ENCODE measurements at places on chromosomes 12 and 14.

- no peak for DNase-seq
Observed at GRCh38 chr12:99383258-99383657, 264.3 kb upstream of the GARIN6 start.

- no peak for DNase-seq
Observed at GRCh38 chr14:96965885-96966595, 168.9 kb downstream of the VRK1 start.

GRCh38 chr14:51962711-51963110, 26.6 kb upstream of the RTRAF start:
- DNase-seq = no peak

DNA sequence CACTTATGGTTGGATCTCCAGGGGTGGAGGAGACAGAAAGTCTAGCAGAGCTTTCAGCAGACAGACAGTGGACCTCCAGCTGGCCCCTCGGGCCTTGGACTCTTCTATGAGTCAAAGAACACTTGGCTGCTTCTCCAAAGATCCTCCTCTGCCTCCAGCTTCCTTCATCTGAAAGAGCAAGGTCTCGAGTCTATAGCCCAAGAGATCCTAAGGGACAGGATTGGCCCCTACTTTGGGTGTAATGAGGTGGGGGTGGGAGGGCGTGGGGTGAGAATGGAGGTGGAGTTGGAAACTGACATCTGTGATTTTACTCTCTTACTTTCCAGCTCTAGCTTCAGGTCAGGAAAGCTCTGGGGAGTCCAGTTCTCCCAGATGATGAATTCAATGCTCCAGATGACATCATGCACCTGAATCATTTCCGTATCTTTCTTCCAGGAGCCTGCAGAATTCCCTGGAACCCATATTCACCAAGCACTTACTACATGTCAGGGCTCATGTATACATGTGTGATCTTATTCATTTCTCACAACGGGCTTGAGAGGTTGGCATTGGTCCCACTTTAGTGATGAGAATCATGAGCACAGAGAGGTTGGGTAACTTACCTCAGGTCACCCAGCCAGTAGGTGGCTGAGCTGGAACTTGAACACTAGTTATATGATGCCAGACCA, 10.2 kb upstream of the PGF start:
- DNase-seq = no peak

DNA sequence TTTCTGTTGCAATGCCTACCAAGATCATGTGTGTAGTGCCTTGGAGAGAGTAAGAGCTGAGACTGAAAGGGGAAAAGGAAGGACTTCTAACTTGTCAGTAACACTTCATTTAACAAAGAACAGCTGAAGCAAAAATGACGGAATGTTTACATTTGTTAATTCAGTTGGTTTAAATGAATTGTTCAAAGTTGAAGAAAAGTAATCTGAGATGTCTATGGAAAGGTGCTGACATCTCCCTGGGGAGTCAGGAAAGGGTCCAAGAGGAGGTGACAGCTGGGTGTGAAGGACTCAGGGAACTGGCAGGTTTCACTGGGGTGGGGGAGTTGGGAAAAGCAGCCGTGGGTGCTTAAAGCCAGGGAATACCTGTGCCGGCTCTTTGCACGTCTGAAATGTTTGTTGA, 7.9 kb downstream of the TMEM63C start:
- no peak for DNase-seq

- DNase-seq = no peak
Observed at GRCh38 chr12:75852143-75852542, 179.4 kb downstream of the PHLDA1 start.

DNA sequence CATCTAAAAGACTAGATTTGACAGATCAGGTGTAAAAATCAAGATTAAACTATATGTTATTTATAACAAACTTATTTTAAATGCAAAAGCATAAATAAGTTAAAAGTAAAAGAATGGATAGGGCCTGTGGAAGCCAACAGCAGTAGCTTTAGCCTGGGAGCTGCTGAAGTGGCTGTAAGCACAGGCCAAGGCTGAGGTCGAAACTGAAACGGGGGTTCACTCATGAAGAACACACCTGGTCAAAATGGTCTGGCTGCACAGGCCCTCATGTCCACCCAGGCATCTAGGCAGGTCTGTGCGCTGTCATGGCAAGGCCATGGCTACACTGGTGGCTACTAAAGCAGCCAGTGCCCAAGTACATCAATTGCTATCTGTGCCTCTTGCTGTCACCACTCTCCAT, 23.1 kb downstream of the CATSPERB start:
- DNase-seq = no peak

- DNase-seq = no peak
Observed at GRCh38 chr14:103206836-103207387, 83.7 kb downstream of the TNFAIP2 start.

DNA sequence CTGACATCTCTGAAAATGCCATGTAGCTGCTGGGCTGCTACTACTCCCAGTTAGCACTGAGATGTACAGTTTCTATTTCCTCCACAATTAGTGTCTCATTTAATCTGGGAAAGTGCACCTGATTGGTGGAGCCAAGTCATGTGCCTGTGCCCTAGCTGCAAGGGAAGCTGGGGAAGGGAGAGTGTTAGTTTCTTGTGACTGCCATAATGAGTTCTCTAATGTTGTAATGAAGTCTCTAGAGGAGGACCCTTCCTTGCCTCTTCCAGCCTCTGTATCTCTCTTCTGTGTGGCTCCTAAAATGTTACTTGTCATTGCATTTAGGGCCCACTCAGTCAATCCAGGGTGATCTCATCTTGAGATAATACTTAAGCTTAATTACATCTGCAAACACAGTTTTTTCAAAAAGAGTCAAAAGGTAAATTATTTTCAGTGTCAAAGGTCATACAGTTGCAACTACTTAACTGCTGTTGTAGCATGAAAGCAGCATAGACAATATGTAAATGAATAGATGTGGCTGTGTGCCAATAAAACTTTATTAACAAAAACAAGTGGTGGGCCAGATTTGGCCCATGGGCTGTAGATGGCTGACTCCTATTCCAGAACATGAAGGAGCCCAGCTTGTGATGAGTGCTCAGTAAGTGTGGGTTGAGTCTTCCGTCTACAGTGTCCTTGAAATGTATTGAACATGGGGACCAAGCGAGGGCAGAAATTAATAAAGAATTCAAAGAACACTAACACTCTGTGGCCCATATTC, 137.2 kb upstream of the MAP1LC3B2 start:
- no peak for DNase-seq

GRCh38 chr14:102481791-102482238, 27.8 kb downstream of the ANKRD9 start:
- no peak for DNase-seq

- no peak for DNase-seq
Observed at GRCh38 chr12:81296556-81297305, 218.9 kb downstream of the ACSS3 start.

- no peak for DNase-seq
Observed at GRCh38 chr12:3045494-3045893, 31.7 kb upstream of the TSPAN9 start.

GRCh38 chr14:75132382-75133086, 5.7 kb upstream of the NEK9 start:
- no peak for DNase-seq

DNA sequence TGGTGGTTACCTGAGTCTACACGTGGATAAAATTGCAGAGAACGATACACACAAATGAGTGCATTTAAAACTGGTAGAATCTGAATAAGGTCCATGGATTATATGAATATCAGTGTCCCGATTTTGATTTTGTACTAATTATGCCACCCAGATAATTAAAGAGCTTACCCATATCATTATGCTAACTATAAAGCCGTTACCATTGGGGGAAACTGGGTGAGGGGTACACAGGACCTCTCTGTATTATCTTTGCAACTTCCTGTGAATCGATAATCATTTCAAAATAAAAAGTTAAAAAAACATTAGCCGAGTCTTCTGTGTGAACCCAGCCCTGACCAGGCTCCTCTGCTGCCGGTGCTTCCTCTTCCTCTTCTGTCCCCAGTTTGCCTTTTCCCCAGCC, 107.1 kb downstream of the SMOC1 start:
- DNase-seq = no peak

DNA sequence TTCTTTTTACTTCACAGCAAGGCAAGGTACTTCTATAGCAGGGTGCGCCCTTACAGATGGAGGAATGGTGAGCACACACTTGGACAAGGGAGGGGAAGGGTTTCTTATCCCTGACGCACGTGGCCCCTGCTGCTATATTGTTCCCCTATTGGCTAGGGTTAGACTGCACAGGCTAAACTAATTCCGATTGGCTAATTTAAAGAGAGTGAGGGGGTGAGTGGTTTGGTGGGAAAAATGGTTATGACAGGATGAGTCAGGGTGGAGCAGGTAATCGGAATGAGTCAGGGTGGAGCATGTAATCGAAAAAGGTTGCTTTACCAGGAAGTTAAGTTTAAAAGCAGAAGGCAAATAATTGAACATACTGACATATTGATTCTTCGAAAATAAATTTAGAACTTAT, 23.7 kb upstream of the RAB21 start:
- no peak for DNase-seq

GRCh38 chr12:2283480-2283879, 230.7 kb downstream of the CACNA1C start:
- no peak for DNase-seq

DNA sequence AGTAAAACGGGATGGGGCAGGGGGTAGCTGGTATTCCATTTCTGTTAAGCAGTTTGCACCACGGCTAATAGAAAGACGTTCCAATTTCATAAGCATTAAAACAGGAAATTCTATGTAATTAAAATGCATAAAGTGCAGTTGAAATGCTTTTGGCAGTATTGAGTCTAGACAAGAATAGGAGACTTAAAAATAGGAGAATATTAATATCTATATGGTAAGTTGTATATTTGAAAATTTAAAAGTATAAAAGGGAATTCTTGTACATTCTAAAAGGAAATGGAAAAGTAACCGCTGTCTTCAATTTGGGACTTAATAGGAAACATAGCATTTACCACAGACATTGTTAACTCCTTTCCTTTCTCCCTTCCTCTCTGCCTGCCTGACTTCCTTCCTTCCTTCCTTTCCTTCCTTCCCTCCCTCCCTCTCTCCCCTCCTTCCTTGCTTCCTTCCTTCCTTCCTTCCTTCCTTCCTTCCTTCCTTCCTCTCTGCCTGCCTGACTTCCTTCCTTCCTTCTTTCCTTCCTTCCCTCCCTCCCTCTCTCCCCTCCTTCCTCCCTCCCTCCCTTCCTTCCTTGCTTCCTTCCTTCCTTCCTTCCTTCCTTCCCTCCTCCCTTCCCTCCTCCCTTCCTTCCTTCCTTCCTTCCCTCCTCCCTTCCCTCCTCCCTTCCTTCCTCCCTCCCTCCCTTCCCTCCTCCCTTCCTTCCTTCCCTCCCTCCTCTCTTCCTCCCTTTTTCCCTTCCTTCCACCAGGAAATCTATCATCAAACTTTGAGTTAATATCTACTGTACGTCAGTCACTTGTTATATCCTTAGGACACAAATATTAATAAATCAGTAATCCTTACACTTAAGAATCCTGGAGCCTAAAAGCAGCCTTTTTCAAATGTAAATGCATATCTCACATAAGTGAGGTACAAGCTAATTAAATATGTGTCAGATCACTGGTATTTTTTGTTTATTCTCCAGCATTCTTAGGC, 1049.3 kb downstream of the GALC start:
- no peak for DNase-seq

DNA sequence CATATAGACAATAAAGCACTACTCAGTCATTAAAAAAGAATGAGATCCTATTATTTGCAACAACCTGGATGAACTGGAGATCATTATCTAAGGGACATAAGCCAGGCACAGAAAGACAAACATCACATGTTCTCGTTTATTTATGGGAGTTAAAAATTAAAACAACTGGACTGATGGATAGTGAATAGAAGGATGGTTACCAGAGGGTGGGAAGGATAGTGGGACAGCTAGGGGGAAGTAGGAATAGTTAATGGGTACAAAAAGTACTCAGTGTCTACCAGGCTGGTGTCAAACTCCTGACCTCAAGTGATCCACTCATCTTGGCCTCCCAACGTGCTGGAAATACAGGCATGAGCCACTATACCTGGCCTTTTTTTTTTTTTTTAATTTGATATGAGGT, 56.7 kb upstream of the KTN1 start:
- DNase-seq = no peak

DNA sequence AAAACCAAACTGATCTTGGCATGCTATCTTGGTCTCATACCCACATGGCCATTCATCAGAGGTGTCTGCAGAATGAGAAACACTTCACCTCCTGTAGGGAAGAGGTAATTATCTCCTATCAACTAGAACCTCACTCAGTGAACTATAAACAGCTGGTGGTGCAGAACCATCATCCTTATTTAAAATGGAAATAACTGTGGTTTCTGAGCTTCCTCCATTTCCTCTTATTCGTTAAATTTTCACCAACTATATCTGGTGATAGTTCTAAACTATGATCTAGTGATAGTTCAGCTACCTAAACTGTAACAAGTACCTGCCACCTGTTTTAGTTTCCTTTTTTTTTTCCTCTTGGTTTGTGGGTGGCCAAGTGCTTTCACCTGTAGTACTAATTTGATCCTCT, 218.5 kb downstream of the FUT8 start:
- DNase-seq = no peak

DNA sequence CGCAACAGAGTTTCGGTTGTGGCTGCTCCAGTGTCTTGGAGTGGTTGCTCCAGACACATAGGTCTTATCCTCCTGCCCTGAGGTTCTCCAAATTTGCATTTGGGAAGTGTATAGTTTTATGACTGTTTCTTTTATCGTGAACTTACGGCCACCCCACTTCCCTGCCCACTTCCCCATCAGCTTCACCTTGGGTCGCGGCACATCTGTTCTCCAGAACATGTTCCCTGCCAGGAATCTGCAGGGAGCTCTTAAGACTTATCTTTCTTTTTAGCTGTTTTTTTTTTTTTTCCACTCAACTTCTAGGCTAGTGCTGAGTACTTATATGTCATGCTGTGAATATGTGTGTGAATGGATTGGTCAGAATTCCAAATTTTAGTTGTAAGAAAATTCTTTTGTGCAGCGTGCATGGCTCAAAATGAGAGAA, 75.4 kb downstream of the ETV6 start:
- no peak for DNase-seq

- no peak for DNase-seq
Observed at GRCh38 chr14:92217936-92218335, 96.2 kb downstream of the CPSF2 start.

DNA sequence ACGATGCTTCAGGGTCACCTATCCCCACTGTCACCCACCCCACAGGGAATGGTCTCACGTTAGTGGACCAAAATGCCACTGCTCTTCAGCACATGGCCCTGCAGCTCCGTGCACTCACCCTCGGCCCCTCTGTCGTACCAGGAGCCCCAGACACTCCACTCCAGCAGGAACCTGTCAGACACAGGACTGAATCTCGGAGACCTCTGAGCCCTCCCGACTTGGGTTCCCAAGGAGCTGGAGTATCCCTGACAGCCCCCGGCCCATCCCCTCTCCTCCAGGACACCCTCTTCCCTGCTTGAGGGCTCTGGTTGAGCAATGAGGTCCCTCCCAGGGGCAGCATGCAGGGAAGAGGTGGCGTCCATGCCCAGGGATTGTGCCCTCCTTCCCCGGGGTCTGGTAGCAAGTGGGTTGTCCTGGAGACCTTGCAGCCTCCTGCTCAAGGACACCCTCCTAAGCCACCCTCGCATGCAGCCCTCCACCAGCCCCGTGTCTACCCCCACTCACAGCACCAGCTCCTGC, 20.4 kb upstream of the LRTM2 start:
- no peak for DNase-seq

Measured in effector memory CD4-positive, alpha-beta T cell (primary cell).